Stimulated activated CD8-positive, alpha-beta memory T cell treated with anti-CD3 and anti-CD28 coated beads, Interleukin-7, amount 100 ng/mL, for 1 hour (primary cell): ENCODE measurements at places on chromosomes 16 and 17.

GRCh38 chr16:9996221-9996620 lies 186.0 kb downstream of the GRIN2A start:
- no peak for DNase-seq

DNA sequence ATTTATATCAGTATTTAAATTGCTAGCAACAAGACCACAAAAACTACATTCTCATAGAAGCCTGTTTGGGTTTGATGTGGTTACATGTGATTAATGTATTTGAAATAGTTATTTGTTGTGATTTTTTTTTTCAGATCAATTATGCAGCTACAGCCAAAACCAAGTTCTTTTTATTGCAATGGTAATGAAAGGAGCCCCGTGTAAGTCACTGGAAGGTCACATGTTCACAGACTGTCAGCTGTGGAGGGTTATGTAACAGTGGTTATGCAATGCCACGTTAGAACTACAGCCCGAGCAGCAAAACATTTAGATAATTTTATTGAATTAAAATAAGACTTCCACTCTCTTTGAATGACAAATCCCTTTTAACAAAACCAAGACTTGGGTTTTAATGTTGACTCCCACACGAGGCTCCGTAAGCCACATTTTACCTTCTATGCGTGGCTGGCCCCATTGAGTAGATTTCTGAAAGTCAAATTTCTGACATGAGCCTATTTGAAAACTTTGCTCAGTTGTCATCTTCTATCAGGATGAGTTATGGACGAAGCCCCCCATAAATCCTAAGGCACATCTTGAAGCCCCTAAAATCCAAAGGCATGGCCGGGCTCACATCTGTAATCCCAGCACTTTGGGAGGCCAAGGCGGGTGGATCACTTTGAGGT lies 41.8 kb upstream of the SEC14L1 start:
- no peak for DNase-seq

GRCh38 chr17:14886200-14886739 lies 378.9 kb downstream of the PMP22 start:
- no peak for DNase-seq

DNA sequence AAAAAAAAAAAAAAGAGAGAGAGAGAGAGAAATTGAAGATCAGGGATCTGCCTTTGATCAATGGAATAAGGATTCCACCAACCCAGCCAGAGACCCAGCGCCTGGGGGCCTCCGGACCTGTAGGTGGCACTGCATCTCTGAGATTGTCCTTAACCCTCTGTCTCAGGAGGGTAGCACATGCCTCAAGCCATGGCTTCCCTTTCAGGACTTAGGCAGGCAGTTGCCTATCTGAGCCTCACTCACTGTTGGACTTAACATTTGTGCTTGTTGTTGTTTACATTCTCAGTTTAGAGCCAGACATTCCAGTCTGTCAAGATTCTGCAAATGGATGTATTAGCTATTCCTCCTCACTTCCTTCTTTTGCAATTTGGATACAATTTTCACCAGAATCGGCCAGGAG lies 5.1 kb upstream of the SCNN1B start:
- no peak for DNase-seq

GRCh38 chr17:43526886-43527648 lies 19.1 kb downstream of the ETV4 start:
- no peak for DNase-seq

DNA sequence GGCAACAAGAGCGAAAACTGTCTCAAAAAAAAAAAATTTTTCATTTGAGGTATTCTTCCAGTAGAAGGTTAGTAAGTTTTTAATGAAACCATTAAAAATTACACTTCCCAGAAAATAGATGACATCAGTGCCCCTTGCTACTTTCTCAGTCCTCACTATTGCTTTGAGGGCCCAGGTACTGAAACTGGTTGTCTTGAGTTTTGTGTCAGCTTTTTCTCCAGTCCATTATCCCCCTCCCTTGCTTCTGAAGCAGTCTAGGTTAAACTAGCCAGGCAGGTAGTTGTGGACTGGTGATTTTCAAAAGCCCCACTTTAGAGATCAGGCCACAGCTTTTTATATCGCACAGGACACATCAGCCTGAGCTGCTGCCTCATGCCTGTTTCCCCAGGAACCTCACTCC lies 10.9 kb downstream of the SMCR8 start:
- no peak for DNase-seq

- no peak for DNase-seq
These were observed 26.2 kb upstream of the ADORA2B start for GRCh38 chr17:15918661-15919259.

DNA sequence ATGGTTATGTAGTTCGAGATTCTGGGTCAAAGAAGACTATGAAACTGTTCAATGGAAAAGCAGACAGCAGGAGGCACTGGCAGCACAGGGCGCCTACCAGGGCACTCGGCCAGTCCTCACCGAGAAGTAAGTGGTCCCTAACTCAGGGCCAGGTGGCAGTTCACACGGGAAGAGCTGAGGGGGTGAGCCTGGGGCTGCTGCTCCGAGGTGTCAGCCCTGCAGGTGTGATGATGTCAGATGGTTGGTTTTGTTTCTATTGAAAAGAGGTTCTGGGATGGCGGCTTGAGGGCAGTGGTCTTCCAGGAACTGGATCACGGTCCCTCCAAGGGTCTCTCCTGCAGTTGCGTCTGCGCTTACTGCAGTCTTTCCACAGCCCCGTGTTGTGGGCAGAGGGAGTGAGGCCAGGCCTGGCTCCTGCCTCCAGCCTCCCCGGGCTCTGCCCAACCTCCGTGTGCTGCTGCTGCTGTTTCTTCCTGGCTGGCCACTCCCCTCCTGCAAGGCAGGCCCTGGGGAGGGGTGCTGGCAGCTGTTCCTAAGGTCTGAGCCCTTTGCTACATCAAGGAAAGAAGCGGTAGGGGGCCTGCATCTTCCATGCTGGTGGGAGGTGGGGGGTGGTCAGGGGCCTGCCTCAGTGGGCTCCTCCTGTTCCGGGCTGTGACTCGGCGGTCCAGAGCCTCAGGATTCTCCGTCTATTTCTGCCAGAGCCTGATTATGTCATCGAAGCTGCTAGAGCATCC lies 22.6 kb downstream of the RNF213 start:
- DNase-seq, result no peak

DNA sequence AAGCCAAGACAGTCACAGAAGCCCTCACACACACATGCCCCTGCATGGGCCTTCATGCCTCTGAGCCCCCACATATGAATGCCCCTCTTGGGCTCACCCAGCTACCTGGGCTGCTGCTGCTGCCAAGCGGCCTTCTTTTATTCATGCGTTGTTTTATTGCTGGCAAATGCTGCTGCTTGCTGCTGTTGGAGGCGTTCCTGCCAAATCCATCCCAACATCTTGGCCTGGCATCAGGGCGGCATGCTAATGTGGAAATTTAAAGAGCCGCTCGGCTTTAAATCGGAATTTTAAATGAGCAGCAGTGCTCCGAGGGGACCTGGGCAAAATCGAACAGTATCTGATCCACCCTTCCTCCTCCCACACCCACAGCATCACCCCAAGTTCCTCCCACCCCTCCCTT lies 39.0 kb downstream of the NEUROD2 start:
- DNase-seq, result no peak

DNA sequence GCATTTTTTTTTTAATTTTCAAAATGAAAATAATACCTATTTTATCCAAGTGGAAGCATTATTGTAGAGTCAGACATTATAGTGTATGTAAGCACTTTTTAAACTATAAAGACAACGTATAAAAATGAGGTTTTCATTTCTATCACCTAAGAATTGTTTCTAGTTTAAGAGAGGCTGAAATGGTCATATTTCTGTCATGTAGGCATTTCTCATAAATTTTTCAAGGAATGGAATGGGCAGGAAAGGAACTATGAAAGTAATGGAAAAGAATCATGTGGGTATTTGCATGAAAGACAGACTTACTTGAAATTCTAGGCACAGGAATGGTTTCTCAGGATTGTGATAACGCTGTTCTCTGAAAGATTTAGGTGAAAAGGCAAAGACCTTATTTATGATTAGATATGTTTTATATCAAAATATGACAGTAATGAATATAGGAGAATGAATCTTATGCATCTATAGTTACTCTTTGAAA lies 67.4 kb downstream of the PPM1E start:
- DNase-seq, result no peak
